ENCODE measurements at places on chromosomes 16 and 17.
A peak's percentile ranks its signal among the peaks of the same experiment; 100 is the strongest.

DNA sequence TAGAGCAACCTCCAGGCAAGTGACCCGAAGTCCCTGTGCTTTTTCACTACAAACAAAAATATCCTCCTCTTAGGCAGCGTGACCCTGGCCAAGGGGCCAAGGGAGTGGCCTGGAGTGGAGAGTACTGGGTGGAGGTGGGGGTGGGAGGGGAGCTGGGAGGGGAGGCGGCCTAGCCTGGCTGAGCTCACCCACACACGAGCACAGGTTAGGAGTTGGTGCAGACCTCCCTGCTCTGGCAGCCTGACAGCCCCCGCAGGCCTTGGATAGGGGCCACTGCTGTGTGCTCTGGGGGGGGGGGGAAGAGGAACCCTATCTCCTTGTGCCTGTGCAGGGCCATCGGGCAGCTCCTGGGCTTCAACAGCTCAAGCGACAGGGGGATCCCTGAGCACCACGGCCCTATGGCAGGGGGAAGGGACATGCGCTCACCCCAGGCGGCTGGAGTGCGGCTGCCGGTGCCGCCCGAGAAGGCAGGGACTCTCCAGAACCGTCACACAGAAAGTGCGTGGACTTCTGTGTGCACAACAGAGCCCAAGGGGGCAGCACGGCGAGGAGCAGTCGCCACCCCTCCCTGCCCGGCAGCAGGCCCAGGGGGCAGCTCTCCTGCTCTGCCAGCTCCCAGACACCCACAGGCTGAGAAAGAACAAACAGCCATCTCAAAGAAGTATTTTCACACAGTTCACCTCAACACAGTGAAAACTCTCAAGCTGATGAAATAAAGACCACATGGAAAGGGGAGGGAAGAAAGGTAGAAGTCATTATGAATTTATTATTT, 13.3 kb downstream of the SLC16A3 start:
- no peak for DNase-seq

DNA sequence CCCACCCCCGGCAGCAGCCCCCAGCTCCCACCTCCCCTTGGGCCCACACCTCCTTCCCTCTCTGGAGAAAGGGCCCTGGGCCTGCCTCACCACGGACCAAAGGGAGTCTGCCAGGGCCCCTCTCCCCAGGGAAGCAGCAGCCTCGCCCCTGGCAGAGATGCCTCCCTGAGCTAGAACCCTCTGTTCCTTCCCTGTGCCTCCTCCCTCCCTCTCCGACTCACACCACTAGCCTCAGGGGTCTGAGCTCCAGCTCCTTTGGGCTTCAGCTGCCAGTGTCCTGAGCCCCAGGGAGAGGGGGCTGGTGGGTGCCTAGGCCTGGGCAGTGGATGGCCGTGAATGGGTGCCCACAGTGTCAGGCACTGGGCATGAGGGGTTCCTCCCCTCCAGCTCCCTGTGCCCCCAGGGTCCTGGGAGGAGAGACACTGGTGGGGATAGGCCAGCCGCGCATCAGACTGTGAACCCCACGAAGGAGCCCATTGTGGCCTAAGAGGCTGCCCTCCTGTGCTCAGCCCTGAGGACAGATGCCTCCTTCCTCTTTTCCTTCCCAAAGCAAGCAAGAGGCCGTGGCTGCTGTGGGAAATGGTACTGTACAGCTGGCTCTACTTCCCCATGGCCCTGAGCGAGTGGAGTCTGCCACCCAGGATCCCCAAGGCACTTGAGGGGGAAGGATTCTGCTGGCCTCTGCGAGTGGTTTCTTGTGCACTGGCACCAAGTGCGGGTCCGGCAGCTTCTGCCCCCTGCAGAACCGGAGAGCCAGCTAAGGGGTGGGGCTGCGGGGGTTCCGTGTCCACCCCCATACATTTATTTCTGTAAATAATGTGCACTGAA, 20.7 kb downstream of the MMP15 start:
- no peak for DNase-seq

DNA sequence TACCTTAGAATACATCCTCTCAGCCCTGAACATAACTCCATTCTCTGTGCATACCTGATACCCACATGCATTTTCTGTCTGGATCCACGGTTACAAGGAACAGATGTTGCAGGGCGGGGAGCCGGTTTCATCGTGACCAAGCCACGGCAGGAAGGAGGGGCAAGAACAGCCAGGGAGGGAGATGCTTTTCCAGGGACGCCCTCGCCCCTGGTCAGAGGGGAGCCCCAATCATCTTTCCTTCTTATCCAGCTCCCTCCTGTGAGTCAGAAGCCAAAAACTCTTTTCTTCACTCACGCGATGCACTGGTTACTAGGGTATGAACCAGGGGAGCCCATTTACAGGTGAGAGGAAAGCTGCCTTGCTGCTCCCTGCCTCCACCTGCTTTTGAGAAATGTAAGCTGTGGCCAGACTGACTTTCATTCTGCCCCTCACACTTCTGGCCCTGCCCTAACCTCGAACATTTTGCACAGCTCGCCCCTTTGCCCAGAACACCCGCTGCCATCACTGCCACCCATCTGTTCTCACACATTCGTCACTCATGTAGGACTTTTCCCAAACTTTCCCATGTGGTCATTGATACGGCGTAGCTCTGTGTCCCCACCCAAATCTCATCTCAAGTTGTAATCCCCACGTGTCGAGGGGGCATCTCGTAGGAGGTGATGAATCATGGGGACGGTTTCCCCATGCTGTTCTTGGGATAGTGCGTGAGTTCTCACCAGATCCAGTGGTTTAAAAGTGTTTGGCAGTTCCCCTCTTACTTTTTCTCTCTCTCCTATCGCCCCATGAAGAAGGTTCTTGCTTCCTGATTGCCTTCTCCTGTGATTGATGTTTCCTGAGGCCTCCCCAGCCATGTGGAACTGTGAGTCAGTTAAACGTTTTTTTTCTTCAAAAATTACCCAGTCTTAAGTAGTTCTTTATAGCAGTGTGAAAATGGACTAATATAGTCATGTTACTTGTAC, 20.5 kb downstream of the FOXL1 start:
- no peak for DNase-seq

- peak; percentile 100 for DNase-seq
Measured at GRCh38 chr16:2474877-2475412, at the start of gene TBC1D24. TSS of gene TBC1D24 (plus strand) at chr16:2475127. CDS start at chr16:2496149, 21,022 bp downstream.

- DNase-seq: no peak
Measured at GRCh38 chr16:85901773-85902365, 2.9 kb downstream of the IRF8 start.

DNA sequence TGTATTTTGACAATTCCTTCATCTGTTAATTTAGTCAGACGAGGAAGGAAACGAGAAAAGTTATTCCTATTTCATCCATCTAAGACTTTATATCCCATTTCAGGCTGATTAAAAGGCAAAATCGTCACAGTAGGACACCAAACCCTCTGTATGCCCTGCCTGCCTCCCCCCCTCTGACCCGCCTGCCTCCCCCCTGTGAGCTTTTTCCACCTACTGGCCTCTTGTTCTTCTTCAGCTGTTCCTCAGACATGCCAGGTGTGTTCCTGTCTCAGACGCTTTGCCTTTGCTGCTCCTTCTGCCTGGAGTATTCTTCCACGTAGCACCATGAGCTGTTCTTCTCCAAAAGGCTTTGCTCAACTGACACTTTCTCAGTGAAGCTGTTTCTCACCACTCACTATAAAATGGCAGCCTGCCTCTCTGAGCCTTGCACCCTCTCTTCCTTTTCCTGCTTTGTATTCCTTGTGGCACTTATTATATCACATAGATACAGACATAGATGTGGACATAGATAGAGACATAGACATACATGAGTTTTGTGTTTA, 723.4 kb downstream of the MAF start:
- DNase-seq: no peak
